ENCODE measurements at places on chromosomes 2 and 18. TPM values are rescaled to one million over a fixed set of nuclear protein-coding genes. Genes with fewer than 3 reads are reported as not detected.

ACMSD gene
- not detected for total RNA-seq

AQP4 gene
- total RNA-seq: not detected

CXCR1 gene
- total RNA-seq: not detected

NPHP1 gene
- 5.5 TPM for total RNA-seq
